Dermis microvascular lymphatic vessel endothelial cell (primary cell): ENCODE measurements at places on chromosomes 1 and 21. TPM values are rescaled to one million over a fixed set of nuclear protein-coding genes. Genes with fewer than 3 reads are reported as not detected.

The LMOD1 gene
- total RNA-seq, result under 0.01 TPM in 1 of 2 replicates, not detected in the other

The WDR4 gene
- 8.6 and 11.0 TPM in 2 replicates for total RNA-seq

The NPHS2 gene
- total RNA-seq, result not detected in 2 replicates

The NBPF4 gene
- not detected in 2 replicates for total RNA-seq

The KANK4 gene
- not detected in 2 replicates for total RNA-seq

The CCDC27 gene
- total RNA-seq, result not detected in 2 replicates

The XCL2 gene
- not detected in 2 replicates for total RNA-seq

The GFI1 gene
- under 0.01 TPM in 1 of 2 replicates, not detected in the other for total RNA-seq

The RIIAD1 gene
- total RNA-seq, result not detected in 2 replicates

The MYBPH gene
- total RNA-seq, result not detected in 2 replicates

The FCGR3A gene
- total RNA-seq, result not detected in 2 replicates

The VHLL gene
- total RNA-seq, result 0.13 TPM in 2 replicates

The CNTN2 gene
- total RNA-seq, result not detected in 2 replicates

The CLK2 gene
- 13.6 and 23.4 TPM in 2 replicates for total RNA-seq

The NKAIN1 gene
- under 0.01 TPM in 1 of 2 replicates, not detected in the other for total RNA-seq

The RAB25 gene
- total RNA-seq, result not detected in 2 replicates
